ENCODE measurements at places on chromosomes 12 and 14.
A peak's percentile ranks its signal among the peaks of the same experiment; 100 is the strongest.

- no peak for DNase-seq
Observed at GRCh38 chr12:121524196-121524916, 56.5 kb downstream of the KDM2B start.

DNA sequence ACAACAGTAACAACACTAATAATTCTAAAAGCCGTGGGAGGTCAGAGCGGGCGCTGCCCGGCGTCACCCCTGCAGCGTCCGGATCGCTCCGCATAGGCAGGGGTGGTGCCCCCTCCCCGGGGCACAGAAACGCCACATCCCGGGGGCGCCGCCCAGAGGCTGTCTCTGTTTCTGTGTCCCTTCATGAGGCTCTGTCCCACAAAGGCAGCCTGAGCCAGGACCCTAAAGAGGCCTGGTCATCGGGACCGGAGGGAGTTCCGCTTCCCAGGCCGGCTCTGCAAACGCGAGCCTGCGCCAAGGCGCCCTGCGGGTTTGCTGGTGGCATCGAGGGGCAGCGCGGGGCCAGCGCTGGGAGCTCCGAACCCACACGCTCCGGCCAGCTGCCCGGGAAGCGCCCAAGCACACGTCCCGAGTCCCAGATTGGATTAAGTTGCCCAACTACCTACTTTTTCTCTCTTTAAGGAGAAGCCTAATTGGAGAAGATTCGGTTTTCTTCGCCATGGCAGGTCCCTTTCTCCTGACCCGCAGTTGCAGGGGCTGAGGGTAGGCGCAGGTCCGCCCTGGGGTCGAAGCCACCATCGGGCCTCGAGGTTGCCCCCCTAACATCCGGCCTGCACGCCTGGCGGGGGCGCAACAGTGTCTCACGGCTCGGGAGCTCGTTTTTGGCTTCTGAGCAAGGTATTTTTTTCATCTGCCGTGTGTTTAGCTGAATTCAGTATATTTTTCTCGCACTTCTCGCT, 421.7 kb downstream of the VRK1 start:
- no peak for DNase-seq

GRCh38 chr12:120725659-120726509, at the start of gene ACADS:
ACADS (plus strand) TSS chr12:120725826; CDS start chr12:120725886, 60 bp downstream.
- peak; percentile 24 for DNase-seq

- DNase-seq, result no peak
Observed at GRCh38 chr12:101019667-101020066, 190.4 kb downstream of the SLC5A8 start.

GRCh38 chr14:62314221-62314620, 552.0 kb downstream of the SNAPC1 start:
- DNase-seq, result no peak

DNA sequence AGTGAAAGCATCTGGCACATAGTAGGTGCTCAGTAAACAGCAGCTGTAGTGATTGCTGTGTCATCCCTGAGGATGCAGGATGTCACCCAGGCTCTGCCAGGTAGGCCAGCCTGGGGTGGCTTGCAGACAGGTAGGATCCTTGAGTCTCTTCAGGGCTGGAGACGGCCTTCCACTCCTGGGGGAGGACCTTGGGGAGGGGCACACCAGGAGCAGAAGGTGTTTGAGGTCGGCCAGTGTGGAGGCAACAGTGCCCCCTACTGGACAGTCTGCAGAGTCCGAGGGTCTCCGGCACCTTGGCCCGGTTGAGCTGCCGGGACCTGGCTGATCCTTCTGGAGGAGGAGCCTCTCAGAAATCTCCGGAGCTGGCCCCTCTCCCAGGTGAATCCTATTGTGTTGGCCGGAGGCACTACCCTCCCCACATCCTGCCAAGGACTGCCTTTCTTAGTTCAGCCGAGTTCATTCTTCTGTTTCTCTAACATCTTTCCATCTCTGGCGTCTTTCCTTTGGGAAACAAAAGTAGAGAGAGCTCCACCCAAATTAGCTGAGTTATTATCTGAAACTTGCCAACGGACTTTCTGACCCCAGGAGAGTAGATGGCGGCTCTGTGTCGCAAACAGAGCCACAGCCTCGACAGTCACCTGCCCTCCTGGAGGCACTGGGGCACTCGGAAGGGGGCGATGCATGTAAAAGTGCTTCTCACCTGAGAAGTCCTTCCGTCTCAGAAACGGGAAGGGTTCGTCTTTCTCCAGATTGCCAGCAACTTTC, 41.8 kb upstream of the CLMN start:
- no peak for DNase-seq

DNA sequence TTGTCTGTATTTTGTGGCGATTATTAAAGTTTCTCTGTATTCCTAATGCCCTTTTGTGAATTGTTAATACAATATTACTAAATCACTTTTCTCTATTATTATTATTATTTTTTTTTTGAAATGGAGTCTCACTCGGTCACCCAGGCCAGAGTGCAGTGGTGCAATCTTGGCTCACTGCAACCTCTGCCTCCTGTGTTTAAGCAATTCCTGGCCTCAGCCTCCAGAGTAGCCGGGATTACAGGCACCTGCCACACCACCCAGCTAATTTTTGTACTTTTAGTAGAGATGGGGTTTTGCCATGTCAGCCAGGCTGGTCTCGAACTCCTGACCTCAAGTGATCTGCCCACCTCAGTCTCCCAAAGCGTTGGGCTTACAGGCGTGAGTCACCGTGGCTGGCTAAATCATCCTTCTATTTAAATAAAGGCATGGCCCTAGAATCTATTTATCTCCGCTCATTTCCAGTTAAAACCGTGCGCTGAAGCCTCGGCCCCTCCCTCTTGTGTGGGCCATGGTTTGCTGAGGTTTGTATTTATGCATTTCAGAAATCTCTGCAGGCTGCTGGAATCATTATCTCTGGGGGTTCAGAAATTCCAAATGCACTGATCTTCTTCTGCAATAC, 1136.4 kb upstream of the TMEM132C start:
- no peak for DNase-seq

- no peak for DNase-seq
Observed at GRCh38 chr12:42286741-42287140, 39.2 kb downstream of the ZCRB1 start.

DNA sequence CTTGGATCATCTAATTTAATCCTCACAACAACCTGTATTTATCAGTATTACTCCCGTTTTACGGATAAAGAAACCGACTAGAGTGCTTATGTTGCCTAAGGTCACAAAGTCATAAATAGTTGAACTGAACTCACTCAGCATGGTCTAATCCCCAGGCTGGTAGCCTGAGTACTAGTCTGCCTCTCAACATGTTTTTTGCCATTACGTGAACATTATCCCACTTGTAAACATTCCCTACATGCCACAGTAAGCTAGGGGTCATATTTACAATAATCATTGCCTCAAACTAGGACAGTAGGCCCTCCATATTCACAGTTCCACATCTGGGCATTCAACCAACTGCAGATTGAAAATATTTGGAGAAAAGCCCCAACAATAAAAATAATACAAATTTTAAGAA, 12.1 kb downstream of the SNRPF start:
- no peak for DNase-seq

- peak; percentile 14 for DNase-seq
Observed at GRCh38 chr14:95189367-95190132, 32.2 kb upstream of the DICER1 start.

DNA sequence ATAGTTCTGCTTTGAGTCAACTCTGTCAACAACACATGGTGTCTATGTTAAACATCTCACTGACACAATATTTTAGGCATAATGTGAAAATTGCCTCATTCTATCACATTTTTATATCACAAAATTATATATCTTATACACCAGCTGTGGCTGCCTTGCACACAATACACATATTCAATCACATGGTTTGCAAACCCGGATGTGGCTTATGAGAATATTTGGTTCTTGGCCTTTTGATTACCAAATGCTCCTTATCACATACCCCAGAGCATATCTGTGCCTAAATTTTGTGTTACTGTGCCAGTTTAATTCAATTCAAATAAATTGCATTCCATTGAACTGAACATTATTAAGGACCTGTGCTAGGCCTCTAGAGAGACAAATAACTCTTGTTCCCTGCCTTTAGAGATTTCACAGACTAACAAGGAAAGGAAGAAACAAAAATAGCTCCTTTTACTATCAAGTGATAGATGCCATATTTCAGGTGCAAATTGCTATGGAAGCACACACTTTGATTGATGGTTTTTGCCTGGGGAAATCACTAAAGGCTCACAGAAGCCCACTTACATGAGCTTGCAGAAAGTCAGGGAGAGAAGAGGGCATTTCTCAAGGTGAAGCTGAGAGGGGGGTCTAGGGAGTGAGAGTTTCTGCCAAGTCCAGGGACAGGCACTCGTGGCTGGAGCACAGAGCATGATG, 63.4 kb downstream of the PPP1R36 start:
- DNase-seq, result no peak

DNA sequence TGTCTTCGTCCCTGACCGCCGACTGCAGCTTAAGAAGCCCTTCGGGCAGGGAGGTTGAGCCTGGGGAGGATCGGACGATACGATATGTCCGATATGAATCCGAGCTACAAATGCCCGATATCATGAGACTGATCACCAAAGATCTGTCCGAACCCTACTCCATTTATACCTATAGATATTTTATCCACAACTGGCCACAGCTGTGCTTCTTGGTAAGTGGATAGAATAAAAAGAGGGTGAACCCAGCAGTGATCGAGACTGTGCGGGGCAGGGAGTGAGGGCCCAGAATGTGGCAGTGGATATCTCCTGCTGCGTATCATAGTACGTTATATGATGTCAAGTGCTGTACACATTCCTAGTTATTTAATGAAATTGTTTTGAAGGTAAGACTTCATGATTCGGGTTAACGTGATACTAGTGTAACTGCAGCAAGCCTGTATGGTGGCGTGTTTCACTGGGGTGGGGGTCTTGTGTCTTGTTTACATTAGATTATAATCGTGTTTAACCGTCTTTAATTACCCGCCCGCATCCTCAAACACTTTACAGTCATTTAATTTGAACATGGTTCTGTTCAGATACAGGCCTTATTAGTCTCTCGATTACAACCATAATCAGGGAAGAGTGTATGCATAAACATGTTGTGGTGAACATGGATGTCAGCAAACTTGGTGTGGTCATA, 1.3 kb downstream of the NAA30 start:
- no peak for DNase-seq

DNA sequence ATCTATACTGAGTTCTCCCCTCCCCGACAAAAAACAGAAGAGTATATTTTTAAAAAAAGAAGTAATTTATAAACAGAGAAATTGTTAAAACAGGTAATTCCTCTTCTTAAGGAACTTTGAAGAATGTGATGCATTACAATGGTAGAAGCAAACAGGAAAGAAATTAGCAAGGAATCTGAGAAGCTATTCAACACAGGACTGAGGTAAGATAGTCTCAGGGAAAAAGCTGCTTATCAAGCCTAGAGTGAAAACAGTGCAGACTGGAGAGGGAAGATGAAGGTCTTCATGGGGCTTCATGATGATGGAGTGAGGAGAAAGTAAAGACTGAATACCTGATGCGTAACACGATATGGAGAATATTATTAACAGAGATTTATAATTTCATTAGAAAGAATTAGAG, 880.0 kb downstream of the SLC16A7 start:
- no peak for DNase-seq

- DNase-seq, result no peak
Observed at GRCh38 chr14:50776522-50776921, 54.4 kb downstream of the NIN start.

- DNase-seq, result no peak
Observed at GRCh38 chr14:52013984-52014600, 24.7 kb downstream of the RTRAF start.

DNA sequence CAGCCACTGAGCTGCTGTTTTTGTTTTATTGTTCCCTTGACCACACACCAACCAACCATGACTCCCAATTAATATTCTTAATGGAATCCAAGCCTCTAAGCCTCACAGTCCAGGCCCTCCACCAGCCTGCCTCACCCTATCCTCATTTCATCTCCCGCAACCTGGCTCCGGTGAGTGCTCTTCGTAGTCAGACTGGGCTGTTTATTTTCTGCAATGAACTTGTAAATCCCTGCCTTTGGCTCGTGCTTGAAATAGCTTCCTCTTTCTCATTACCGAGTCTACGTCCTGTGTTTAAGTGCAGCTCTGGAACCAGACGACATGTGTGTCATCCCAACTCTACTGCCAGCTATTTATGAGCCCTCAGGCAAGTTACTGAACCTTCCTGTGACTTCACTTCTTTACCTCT, 12.4 kb upstream of the ETFBKMT start:
- DNase-seq, result no peak

GRCh38 chr14:52840877-52841276, 49.5 kb upstream of the GNPNAT1 start:
- no peak for DNase-seq

DNA sequence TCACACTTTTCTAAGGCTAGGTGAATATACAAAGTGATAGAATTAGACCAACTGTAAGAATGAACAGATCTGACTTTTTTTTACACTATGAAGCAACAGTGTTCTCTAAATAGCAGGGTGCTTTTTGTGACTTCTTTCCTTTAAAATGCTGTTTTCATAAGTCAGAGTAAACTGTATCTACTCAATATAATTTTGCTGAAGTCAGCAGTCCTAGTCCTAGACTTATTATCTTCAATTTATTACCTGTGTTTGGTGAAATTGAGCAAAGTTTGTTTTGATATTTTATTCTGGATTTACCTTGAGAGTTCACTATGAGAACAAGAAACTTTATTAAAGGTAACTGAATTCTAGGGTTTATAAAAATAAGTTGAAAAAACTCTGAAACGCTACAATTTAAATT, 651.3 kb upstream of the MIS18BP1 start:
- no peak for DNase-seq

GRCh38 chr12:23168459-23168858, 543.5 kb downstream of the ETNK1 start:
- no peak for DNase-seq

- DNase-seq, result no peak
Observed at GRCh38 chr14:90628825-90629224, 187.4 kb downstream of the TTC7B start.

GRCh38 chr12:97561619-97562290, 99.2 kb downstream of the RMST start:
- DNase-seq, result no peak

DNA sequence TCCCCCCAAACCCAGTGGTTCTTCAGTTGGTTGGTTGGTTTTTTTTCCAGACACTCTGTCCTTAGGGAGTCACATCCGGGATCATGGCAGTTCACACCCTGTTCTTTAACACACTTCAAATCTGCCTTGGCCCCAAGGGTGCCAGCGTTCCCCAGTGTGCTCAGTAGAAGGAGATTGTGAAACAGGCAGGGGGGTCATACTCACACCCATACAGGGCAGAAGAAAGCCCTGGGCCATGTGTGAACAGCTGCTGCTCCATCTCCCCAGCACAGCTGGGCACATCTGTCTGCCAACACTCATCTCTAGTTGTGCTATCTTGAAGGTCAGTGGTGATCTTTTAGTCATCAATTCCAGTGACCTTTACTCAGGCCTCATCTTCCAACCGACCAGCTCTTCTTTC, 64.4 kb upstream of the FUT8 start:
- no peak for DNase-seq

DNA sequence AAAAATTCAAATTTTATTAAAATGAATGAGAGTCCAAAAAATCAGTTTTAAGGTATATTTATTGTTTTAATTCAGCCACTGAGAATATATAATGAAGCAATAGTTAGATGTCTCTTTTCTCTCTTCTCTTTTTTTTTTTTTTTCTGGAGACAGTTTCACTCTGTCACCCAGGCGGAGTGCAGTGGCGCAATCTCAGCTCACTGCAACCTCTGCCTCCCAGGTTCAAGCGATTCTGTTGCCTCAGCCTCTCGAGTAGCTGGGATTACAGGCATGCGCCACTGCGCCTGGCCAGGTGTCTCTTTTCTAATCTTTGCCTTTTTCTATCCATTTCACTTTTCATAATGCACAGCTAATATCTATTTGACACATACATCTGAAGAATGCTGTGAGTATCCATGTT, 307.1 kb upstream of the RGS6 start:
- DNase-seq, result no peak

GRCh38 chr12:3515506-3515905, 24.5 kb downstream of the PRMT8 start:
- DNase-seq, result no peak

All from fibroblast of skin of left biceps (primary cell).